ENCODE measurements at places on chromosomes 13 and 19.

DNA sequence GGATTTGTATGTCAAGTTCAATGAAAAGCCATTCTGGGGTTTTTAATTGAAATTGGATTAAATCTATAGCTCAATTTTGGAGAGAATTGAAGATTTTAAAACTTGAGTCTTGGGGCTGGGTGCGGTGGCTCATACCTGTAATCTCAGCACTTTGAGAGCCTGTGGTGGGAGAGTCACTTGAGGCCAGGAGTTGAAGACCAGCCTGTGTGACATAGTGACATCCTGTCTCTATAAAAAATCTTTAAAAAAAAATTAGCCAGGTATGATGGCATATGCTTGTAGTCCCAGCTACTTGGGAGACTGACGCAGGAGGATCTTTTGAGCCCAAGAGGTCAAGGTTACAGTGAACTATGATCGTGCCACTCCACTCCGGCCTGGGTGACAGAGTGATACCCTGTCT is 41.2 kb downstream of the VAV1 start:
- no peak for DNase-seq

DNA sequence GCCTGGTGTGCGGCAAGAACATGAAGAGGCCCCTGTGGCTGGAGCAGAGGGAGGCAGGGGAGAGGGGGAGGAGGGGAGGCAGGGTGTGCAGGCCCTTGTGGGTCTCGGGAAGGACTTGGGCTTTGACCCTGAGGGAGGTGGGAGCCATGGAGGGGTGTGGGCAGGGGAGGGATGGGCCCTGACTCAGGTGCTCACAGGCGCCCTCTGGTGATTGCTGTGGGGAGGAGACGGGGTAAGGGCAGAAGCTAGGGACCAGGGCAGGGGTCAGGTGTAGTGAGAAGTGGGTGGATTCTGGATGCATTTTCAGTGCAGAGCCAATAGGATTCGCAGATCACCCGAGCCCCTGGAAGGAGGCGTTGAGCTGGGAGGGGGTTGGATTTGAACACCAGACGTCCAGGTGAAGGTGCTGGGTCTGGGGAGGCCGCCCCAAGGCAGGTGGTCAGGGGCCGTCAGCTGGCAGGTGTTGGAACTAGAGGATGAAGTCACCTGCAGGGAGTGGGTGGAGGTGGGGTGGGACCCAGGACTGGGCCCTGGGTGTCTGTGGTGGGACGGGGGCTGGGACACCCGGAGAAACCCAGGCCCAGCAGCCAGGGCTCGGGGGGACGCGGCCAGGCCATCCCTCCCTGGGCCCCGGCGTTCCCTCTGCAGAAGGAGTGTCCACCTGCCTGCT is 185.4 kb downstream of the KDM4B start:
- no peak for DNase-seq

DNA sequence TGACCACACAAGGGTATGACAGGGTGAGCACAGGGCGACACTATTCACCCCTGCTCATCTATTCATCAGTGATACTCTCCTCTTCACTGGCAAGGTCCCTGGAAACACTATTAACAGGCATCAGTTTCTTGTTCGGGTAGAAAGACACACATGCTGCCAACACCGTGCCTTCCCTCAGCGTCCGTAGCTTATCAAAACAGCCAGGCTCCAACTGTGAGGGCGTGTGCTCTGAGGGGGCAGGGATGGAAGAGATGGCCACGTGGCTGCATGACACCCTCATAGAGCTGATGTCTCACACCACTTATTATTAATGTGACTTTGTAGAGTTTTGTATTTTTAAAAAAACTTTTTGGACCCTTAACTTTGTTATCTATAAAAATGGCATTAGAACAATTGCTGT is 160.3 kb downstream of the ITGBL1 start:
- no peak for DNase-seq

DNA sequence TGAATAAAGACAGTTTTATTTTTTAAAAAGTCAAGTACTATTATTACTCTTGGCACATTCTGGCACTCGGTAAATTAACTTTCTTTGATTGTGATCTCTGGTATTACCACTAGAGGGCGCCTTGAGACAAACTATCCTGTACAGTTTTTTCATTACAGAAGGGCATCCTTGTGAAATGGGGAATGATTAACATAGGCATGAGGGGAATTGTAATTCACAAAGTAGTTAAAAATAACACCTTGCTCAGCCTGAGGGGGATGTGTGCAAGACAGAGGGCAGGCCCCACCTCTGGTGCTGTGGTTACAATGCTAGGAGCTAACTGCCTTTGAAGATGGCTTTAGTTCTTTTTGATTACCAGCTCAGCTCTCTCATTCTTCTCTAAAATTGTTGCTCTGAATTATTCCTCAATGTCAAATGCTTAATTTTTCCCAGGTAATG is 24.2 kb upstream of the C1QTNF9B start:
- DNase-seq, result peak; percentile 2

DNA sequence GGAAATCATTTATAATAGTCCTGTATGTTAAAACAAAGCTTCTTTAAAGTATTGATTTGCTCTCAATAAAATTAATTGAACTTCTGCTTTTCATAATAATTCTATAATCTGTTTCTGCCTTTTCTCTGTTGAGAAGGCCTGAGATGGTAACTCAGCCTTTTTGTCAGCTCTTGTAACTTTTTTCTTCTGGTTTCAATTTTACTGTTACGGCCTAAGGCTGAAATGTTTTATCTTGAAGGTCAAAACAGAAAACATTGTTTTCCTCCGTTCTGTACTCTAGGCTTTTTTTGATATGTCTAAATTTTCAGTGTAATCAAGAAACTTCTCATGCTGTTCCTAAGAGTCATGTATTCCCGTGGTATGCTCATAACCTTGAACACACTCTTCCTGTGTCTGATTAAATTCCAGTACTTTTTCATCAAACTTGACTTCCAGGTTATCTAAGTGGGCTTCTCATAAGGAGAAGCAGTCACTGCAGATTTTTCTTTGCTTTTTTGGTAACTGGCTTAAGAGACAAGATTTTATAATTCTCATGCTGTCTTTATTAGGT is 7.6 kb upstream of the NAXD start:
- DNase-seq, result no peak

DNA sequence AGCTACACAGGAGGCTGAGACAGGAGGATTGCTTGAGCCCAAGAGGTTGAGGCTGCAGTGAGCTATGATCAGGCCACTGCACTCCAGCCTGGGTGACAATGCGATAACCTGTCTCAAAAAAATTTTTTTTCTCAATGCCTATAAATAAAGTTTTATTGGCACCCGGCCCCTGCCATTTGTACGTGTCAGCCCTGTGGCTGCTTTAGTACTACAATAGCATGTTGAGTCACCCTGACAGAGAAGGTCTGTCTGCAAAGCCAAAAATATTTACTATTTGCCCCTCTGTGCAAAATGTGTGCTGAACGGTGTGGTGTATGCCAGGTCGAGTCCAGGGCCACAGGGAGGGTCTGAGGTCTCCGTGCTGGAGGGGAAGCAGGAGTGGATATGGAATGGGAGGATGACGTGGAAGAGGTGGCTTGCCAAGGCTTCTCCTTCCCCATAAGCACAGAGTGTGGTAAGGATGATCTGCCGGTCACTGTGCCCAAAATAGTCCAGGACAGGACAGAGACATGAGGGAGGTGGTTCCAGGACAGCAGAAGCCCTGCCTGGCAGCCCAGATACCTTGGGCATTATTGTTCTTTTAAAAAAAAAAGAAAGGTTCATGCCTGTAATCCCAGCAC is 10.0 kb downstream of the NMRK2 start:
- no peak for DNase-seq

GRCh38 chr13:41971848-41972247 is 10.9 kb upstream of the VWA8 start:
- DNase-seq, result no peak

DNA sequence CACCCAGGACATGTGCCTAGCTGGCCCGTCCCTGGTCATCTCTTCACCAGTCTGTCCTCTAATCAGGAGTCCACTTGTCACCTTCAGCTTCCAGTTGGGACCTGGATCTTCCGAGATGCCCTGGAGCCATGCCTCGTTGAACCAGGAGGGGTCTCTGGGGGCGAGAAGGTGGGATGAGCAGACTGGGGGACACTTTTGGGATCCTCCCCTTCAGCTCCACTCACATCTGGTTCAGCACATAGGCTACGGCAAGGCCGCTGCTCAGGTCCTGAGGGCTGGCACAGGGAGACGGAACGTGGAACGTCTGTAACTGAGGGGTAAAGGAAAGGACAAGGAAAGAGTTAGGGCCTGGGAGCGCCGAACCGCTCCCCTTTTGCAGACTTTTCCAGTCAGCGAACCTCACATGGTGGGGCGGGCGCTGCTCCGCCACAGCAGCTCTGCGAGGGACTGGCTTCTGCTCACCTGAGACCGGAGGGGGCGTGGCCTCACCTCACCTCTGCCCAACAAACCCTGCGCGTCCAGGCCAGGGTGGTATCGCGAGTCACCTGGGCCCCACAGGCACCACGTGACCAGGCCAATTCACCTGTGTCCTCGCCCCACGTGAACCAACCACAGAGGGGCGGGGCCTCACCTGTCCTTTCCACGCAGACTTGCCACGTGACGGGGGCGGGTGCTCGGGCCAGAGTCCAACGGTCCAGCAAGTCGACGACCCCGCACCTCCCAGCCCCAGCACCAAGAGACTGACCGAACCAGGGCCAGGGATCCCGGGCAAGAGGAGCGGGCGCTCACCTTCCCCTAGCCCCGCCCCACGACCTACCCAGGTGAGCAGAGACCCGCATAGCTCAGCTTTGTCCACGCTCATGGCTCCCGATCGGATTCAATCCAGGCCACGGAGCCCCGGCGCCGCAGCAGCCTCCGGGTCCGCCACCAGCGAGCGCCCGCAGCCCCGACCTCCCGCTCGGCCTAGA is at the start of gene HOOK2:
Gene HOOK2, minus strand, starts transcription at position 965 of the 968 bp plus-strand sequence. Its CDS starts 103 bp downstream, at position 862.
- peak; percentile 32 for DNase-seq

GRCh38 chr19:17243211-17243829 is 2.4 kb downstream of the NR2F6 start:
- DNase-seq, result no peak

DNA sequence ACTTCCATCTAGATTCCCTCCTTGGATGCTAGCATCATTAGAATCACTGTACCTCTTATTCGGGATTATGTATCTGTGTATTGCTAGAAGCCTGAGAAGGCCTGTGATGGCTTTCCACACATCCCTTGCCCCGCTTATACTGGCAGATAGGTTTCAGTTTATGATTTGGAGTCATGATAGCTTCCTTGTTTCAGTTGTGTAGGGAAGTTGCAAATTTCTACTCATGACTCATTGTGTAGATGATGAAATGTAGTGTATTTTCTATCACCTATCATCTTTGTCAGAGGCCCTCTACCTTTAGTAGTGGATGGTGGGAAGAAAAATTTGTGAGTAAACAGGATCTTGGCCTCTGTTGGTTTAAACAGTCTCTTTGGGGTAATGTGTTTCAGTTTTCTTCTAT is 165.2 kb downstream of the GGACT start:
- no peak for DNase-seq

GRCh38 chr13:79936368-79937136 is 404.4 kb downstream of the SPRY2 start:
- no peak for DNase-seq
